ENCODE measurements at places on chromosomes 7 and 10. TPM values are rescaled to one million over a fixed set of nuclear protein-coding genes. Genes with fewer than 3 reads are reported as not detected.
A peak's percentile ranks its signal among the peaks of the same experiment; 100 is the strongest.

GRCh38 chr10:132232023-132232951 lies 45.5 kb downstream of the DPYSL4 start:
- DNase-seq, result no peak

DNA sequence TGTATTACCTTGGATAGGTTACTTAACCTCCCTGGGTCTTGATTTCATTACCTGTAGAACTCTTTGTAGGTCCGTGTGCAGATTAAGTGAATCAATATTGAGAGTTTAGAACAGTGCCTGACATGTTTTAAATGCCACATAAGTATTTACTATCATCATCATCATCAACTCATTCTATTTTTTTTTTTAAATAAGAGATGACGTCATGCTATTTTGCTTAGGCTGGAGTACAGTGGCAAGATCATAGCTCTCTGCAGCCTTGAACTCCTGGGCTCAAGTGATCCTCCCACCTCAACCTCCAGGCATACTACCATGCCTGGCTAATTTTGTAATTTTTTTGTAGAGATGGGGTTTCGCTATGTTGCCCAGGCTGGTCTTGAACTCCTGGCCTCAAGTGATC lies 132.0 kb upstream of the FZD8 start:
- no peak for DNase-seq

- DNase-seq, result no peak
These were observed 24.6 kb upstream of the AKR1B10 start for GRCh38 chr7:134502463-134503371.

DNA sequence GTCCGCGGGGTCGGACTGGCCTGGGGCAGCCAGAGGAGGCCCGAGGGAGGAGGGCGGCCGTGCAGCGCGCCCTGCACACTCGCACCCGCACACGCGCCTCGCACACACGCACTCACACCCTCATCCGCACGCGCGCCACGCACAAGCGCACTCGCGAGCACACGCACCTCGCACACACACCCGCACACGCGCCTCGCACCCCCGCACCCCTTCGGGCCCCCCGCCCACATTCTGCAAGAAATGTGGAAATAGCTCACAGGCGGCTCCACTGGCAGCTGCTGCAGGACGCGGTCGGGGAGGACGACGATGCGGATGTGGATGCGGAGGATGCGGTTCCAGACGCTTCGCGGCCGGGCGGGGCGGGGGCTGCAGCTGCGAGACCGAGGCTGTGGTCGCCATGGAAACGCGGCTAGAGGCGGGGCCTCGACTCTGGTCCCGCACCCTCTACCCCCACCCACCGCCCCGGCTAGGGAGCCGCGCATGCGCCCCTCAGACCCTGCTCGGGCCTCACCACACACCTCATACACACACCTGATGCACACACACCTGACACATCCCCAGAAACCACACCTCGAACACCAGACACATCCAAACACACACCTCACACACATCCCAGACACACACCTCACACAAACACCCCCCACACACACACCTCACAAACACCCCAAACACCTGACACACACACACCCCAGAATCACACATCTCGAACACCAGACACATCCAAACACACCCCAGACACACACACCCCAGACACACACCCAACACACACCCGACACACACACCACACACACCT lies at the start of gene CALY:
CALY (minus strand) TSS at position 320 of the 793 bp plus-strand sequence. CDS start 7,907 bp downstream, outside the sequence.
- DNase-seq, result no peak

DNA sequence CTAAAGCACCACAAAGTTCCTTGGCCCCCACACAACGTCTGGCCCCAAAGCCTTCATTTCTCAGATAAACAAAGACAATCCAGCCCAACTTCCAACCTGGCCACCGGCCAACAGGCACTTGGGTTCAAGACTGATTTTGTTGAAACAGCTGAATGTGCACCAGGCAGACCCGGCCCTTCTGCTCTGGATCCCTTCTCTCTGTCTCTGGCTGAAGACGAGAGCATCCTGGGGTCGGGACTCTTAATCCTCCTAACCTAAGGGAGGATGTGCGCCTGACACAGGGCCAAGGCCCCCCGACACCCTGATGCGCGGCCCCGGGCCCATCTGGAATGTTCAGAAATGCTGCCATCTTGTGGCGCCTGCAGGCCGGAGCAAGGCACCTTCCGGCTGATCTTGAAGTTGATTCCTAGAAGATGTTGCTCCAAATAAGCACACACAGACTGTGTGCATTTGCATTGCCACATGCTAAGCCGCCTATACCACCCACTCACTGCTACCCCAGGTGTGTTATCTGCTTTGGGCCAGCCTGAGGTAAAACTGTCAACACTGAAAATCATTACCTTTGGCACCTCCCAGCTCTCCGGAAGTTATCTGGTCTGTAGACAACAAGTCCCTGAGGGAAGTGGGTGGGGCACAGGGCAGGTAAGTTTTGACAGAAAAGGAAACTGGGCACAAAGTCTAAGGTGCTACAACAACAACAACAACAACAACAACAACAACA lies 98.4 kb upstream of the HABP2 start:
- DNase-seq, result peak; percentile 84

DNA sequence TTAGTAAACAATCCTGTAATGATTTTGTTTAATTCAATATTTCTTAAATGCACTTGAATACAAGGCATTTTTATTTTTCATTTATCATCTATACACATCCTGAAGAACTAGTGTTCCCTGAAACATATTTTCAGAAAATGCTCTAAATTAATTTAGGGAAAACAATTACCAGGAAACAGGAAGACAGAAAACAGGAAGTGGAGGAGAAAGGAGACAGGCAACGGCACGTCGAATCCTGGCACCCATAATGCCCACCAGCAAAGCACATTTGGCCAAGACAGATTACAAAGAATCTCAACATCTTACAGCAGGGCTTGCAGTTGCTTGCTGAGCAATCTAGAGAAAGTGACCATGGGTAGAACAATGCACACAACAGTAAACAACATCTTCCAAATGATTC lies 571.1 kb downstream of the GRID1 start:
- no peak for DNase-seq

DNA sequence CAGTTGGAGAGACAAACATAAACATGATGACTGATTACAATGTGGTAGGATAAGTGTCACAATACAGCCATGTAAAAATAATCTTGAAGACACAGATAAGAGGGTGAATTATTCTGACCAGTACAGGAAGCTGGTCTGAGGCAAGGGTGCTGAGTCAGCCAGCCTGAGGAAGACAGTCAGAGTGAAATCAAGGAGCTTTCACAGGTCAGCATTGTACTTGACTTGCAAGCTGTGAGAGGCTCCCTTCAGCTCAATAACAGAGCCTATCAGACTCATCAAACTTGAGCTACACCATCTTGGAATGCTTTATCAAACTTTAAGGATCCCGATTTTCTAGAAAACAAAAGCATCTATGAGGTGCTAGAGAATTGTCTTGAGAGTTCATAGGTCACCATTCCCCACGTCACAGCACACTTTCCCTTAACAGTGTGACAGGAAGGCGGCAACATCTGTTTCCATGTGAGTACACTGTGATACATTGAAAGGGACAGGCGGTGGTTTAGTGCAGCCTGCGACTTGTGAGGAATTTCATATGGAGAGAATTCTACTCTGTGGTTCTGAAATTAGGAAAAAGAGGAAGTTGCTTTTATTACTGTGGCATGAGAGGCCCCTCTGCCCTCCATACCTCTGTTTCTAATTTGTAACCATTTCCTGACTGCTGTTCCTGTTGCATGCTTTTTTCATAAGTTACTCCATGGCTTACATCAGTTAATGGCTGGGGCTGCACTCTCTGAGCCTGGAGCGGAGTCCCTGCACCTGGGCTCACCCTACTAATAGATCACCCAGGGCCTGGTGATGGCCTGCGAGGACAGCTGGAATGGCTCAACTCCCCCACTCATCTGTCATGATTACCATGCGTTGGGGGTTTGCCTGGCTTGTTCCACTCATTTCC lies 417.1 kb downstream of the SUGCT start:
- peak; percentile 27 for DNase-seq

The SPDYE11 gene
- not detected for total RNA-seq

The SFRP5 gene
- total RNA-seq, result not detected

The IL15RA gene
- total RNA-seq, result not detected

The MKX gene
- total RNA-seq, result 2.2 TPM

The TMEM176B gene
- not detected for total RNA-seq

The PLEKHS1 gene
- total RNA-seq, result 6.1 TPM

The PRLHR gene
- total RNA-seq, result not detected

The RPS24 gene
- 5,195 TPM for total RNA-seq

The EGFR gene
- 7.3 TPM for total RNA-seq

Data from SJCRH30 (cell line).